ENCODE measurements at places on chromosomes 6 and 20. TPM values are rescaled to one million over a fixed set of nuclear protein-coding genes. Genes with fewer than 3 reads are reported as not detected.
A peak's percentile ranks its signal among the peaks of the same experiment; 100 is the strongest.

DNA sequence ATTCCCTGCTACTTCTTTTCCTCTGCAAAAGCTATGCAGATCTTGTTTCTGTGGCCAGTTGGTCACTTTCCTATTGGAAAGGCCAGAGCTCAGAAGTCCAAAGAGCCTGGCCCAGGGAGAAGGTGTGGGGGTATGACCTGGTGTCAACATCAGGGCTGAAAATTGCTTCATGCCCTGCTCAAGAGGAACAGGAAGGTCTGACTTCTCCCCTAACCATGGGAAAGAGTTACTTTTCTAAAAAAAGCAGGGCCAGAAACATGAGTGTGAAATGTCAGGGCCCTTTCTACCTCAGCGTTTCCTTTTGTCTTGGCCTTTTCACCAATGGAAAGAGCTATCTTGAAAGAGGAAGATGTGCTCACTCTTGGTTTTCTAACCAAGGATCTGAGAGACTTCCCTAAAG is 117.4 kb downstream of the MAFB start:
- no peak for DNase-seq

GRCh38 chr20:10747019-10747418 is 73.2 kb upstream of the JAG1 start:
- no peak for DNase-seq

- peak; percentile 85 for DNase-seq
Observed at GRCh38 chr6:46376562-46377061, 114.6 kb downstream of the RCAN2 start.

DNA sequence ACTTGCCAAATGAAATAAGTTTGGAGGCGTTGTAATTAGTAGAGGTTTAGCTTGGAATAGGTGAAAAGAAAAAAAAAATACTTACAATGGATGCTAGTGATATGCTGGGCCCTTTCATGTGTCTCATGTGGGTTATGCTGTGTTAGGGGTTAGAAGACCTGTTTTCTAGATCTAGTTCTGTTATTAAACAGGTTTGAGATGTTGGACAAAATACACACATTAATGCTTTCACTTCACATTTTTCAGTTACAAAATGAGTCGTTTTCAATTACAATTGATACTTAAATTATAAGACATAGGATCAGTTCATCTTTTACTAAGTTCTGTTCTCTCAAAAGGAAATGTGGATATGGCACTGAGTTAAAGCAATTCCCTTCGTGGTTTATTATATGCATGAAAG is 509.8 kb downstream of the EPM2A start:
- DNase-seq: no peak

GRCh38 chr6:154301839-154302752 is 54.5 kb downstream of the IPCEF1 start:
- peak; percentile 87 for DNase-seq

GRCh38 chr6:38484656-38485055 is 155.1 kb downstream of the BTBD9 start:
- DNase-seq: no peak

- no peak for DNase-seq
Observed at GRCh38 chr6:135861189-135861588, 9.7 kb downstream of the PDE7B start.

DNA sequence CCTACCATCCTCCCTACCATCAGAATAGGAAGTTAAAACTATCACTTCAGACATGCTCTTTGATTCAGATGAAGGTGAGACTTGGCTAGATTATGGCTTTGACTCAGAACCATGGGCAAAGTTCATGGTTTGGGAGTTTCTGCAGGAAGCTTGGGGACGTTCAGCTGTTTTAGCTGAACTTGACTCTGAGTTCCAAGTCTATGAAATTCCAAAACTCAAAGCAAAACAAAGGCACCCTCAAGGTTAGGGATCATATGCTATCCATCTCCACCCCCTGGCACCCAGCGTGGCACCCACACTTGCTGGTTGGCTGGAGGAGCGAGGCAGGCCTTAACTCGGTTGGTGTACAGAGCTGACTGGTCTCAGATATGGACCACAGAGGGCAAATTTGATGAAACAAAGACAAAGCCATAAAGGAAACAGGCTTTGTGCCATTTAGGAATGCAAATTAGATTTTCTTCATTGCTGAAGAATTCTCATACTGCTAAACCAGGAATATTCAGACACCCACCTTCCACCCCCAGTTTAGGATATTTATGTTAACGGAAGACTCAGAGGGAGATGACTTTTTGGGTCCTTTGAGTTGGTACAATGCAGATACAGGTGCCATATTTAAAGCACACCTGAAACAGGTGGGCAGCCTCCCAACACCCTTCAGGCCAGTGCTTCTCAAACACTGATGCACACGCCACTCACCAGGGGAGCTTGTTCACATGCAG is 88.4 kb upstream of the SLC22A16 start:
- no peak for DNase-seq

- DNase-seq: no peak
Observed at GRCh38 chr6:87100216-87100615, 5.3 kb upstream of the CGA start.

DNA sequence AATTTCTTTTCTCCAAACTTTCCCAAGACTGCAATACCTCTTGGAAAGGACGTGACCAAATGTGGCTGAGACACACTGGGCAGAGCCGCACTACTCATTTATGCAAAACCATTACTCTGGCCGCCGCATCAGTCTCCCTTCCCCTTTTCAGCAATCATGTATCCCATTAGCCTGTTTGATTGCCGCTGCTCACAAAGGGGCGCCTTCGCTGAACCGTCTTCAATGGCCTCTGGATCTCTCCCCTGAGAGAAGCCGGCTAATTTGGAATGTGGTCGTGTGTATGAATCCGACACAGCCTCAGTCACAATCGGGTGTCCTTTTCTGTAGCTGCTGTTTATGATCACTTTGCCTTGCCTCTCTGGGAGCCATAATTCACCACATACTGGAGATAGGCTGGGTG is 361.1 kb downstream of the ZFAND3 start:
- DNase-seq: no peak

DNA sequence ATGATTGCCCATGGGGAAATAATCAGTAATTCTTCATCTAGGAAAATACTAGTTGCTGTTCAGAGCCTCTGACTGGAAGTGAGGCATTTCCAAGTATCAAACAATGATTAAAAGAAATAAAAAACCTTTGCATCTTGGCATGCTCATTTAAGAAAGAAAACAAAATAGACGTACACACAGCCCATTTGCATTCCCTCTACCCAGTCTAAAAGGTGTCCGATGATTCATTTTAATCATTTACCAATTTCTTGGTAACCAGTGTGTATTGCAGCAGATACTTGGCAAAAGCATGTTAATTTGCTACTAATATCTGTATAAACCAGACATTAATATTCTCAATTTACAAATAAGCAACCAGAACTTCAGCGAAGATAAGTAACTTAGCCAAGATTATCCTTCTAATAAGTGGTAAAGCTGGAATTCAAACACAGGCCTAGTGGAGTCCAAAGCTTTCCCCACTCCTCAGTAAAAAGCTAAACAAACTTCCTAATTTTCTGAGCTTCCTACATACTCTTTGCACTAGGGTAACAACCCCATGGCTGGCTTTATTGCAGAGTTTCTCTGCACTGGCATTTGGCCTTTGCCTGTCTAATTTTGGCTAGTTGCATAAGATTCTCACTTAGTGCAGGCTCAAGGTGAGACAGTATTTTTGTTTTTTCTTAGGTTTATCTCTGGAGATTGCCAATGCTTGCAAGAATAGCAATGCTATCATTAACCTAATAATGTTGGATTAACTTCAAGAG is 338.1 kb downstream of the PRKN start:
- no peak for DNase-seq

- no peak for DNase-seq
Observed at GRCh38 chr6:21228411-21228810, 365.1 kb upstream of the SOX4 start.

DNA sequence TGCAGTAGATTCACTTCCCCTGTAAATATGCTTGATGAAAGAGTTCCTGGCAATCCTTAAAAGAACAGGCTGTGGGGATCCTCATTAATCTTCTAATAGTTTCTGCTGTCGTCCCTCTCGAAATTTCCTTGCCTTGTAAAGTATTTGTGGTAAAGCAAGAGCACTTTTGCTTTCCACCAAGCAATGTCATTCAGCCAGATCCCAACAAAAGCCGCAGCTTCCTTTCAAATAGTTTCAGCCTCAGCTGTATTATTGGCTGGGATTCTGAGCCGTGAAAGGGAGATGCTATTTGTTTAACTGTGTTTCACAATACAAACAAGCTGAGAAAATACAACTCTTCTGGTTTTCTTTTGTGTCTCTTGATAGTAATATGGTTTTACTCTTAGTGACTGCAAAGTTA is 48.9 kb upstream of the EPHA7 start:
- no peak for DNase-seq

- no peak for DNase-seq
Observed at GRCh38 chr6:5587648-5588047, 326.3 kb downstream of the FARS2 start.

DNA sequence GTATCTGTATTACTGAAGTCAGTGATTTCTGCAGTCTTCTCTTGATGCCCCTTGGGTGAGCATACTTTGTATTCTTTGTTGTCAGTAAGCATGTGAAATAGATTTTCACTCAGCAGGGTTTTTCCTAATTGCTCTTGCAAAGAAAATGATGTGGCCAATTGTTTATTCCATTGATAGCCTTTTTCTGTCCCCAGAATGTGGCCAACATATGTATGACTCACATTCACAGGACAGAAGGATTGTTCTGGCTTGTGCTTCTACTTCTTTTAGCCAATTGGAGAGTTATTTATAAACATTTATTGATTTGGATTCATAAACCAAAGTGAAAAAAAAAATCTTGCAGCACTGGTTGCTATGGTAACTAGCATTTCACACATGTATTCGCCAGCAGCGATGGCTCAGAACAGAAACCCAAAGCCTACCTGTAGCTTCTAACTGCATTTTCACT is 54.4 kb upstream of the RBM24 start:
- DNase-seq: no peak

DNA sequence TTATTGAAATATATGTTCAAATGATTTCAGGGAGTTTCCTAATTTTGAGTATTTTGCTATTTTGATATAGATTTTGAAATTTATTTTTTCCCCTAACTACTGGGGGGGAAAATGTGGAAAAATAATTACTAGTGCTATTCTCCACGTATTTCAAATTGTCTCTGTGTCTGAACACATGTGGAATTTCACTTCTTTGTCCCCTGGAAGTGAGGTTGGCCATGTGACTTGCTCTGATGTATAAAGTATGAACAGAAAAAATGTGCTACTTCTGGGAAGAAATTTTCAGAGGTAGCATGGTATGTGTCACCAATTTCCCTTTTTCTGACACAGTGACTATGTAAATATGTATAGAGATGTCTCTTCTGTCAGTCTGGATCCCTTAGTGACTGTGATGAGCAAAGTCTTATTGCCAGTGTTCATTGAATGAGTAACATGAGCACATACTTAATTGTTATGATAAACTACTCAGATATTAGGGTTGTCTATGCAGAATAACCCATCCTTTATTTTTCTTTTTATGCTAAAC is 215.4 kb upstream of the CCN2 start:
- DNase-seq: no peak

- DNase-seq: no peak
Observed at GRCh38 chr6:162999575-163000285, 272.0 kb downstream of the PACRG start.

DNA sequence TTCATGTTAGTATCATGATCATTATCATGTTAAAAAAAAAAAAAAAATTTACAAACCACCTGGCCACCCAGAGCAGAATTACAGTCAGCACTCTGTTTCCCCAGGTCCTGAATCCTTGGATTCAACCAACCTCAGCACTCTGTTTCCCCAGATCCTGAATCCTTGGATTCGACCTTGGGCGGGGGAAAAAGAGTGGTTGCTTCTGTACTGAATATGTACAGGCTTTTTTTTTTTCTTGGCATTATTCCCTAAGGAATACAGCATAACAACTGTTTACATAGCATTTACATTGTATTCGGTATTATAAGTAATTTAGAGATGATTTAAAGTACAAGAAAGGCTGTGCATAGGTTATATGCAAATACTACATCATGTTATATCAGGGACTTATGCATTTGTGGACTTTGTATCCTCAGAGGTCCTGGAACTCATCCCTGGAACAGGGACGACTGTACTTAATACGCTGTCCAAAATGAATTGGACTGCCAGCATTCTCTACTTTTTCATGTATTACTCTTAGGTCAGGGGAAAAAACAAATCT is 31.2 kb downstream of the GCNT2 start:
- DNase-seq: no peak

- no peak for DNase-seq
Observed at GRCh38 chr20:34347571-34347970, 15.5 kb upstream of the ITCH start.

GRCh38 chr20:47262365-47263013 is 94.0 kb downstream of the ZMYND8 start:
- peak; percentile 92 for DNase-seq

DNA sequence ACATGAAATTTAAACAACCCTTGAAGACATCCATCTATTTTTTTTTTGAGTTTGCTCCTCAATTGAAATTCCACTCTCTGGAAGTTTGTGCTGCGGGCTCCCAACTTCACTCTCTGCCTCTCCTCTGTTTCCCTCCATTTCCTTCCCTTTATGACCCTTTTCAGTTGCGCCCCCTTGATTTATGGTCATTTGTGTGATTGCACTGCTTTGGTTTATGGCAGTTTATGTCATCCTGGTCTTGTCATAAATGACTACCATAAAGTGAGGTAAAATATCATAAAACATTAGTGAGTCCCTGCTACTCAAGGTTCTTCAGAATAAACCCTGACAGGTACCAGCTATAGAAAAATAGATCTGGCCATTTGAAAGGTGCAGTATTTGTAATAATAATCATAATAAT is 348.3 kb upstream of the ZFP64 start:
- DNase-seq: peak; percentile 44

- DNase-seq: no peak
Observed at GRCh38 chr20:3296261-3297078, 57.5 kb upstream of the SLC4A11 start.

GRCh38 chr6:18465410-18466154 is 78.4 kb downstream of the RNF144B start:
- DNase-seq: no peak

- DNase-seq: no peak
Observed at GRCh38 chr6:26028746-26029569, 58.3 kb upstream of the HFE start.

GRCh38 chr6:155943635-155944034 is 488.0 kb upstream of the NOX3 start:
- DNase-seq: no peak

DNA sequence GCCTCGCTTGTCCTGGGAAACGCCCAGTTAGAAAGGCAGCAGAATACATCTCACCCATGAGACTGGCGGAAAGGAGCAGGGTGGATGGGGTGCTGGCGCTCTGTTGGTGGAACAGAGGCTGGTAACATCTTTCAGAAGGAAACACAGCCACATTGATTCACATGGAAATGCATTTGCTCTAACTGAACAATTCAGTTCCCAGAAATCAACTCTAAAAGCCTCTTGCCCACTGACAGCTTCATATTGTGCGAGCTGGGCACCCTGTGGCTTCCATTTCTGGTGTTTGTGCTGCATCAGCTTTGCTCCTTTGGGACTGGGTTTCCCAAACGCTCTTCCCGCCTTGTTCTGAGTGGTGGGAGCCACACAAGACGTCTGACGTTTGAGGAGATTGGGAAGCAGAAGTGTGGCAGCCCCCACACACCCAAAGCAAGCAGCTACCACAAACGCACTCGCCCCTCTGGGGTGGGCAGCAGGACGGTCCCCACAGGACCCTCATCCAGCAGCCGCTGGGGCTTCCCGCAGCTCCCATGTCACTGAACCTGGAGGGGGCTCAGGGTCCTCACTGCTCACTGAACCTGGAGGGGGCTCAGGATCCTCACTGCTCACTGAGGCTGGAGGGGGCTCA is 229.5 kb downstream of the ERMARD start:
- no peak for DNase-seq

PAX1 gene
- total RNA-seq: not detected

RAB44 gene
- not detected for total RNA-seq

NRSN2 gene
- 28.3 TPM for total RNA-seq

CASS4 gene
- total RNA-seq: not detected

CGA gene
- not detected for total RNA-seq

Data from Karpas-422 (cell line).